ENCODE measurements at places on chromosomes 11 and 22.

- no peak for DNase-seq
Observed at GRCh38 chr11:44811841-44812448, 85.2 kb downstream of the TSPAN18 start.

DNA sequence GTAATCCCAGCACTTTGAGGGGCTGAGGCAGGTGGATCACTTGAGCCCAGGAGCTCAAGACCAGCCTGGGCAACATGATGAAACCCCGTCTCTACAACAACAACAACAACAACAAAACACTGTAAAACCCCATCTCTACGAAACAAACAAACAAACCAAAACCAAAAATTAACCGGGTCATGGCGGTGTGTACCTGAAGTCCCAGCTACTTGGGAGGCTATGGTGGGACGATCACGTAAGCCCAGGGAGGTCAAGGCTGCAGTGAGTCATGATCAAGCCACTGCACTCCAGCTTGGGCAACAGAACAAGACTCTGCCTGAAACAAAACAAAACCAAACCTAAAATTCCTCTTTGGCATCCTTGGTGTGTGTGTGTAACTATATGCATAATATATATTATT lies 7.0 kb upstream of the POLA2 start:
- DNase-seq, result no peak

- DNase-seq, result no peak
Observed at GRCh38 chr11:46345131-46345597, 2.1 kb upstream of the DGKZ start.

- DNase-seq, result no peak
Observed at GRCh38 chr11:113494021-113494420, 18.8 kb upstream of the DRD2 start.

- DNase-seq, result no peak
Observed at GRCh38 chr11:1520209-1520662, 33.7 kb upstream of the MOB2 start.

- no peak for DNase-seq
Observed at GRCh38 chr22:45529971-45530575, 27.4 kb downstream of the FBLN1 start.

DNA sequence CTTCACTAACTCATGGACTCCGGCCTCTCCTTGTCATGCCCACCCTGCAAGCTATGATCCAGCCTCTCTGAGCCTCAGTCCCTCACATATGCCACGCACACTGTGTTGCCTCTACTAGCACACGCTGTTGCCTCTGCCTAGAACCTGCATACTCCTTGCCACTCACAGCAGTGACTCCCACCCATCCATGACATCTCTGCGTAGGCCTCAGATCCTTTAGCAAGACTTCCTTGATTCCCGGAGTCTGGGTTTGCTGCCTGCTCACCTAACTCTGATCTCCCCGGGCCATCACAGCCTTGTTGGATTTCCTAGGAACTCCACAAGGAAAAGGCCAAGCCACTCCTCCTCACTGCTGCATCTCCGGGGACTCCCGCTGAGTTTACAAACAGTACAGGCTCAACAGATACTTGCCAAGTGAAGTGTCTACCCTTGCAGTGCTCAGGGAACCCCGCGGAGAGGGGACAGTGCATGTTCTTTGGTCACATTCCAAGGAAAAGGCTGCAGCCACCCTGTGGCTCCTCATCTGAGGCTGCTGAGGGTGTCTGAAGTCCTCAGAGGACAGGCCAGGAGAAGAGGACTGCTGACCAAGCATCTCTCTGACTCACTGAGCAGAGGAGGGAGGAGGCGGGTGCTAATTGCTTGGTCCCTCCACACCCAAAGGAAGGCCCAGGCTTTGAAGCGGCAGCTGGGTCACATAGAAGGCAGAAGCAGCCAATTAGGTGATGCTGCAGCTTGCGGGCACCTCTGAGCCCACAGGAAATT lies 42.4 kb upstream of the NAV2 start:
- no peak for DNase-seq

DNA sequence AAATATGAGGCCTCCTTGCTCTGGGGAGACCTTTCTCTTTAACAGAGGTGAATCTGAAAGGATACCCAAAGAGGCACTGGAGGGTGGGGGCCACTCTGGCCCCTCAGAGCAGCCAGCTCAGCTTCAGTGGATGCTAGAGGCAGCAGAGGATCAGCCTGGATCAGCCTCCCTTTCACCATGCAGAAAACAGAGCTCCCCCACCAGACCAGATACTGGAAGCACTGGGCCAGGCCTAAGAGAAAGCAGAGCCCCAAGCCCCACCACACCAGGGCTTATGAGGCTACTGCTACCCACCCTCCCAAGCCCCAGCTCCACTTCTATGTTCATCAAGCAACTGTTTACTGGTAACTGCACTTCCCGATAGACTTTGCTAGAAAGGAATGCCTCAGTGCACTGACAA lies 4.0 kb upstream of the SLC43A3 start:
- no peak for DNase-seq

- no peak for DNase-seq
Observed at GRCh38 chr11:85723088-85723487, 37.1 kb upstream of the CCDC89 start.

DNA sequence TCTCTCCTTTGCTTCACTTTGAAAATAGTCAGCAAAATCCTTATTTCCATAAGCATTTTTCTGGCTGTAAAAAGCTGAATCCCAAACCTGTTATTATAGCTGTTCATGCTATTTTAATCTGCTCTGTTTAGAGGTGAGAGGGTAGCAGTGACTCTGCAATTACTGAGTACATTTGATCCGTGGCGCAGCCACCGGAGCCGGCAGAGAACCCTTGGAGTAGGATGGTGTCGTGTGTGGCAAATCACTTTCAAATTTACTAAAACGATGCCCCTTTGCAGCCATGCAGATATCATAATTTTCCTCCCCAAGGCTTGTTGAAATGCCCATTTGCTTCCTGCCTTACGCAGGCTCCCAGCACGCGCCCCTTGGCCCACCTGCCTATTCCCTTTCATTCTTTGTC lies 69.6 kb downstream of the ZBTB16 start:
- DNase-seq, result no peak

DNA sequence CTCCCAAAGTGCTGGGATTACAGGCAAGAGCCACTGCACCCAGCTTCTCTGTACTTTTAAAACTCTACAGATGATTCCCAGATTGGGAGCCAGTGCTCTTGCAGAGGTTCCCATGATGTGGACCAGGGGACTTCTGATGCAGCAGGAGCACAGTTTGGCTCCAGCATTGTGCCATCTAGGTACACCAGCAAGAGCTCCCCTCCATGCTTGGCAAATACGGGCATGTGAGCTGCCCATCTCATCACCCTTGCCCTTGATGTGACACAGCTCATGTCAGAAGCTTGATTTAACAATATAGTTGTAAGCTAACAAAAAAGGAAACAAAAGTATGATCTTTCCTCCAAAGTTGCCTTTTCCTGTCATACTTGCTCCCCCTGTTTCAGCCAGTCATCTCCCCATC lies 28.7 kb downstream of the SNU13 start:
- no peak for DNase-seq

DNA sequence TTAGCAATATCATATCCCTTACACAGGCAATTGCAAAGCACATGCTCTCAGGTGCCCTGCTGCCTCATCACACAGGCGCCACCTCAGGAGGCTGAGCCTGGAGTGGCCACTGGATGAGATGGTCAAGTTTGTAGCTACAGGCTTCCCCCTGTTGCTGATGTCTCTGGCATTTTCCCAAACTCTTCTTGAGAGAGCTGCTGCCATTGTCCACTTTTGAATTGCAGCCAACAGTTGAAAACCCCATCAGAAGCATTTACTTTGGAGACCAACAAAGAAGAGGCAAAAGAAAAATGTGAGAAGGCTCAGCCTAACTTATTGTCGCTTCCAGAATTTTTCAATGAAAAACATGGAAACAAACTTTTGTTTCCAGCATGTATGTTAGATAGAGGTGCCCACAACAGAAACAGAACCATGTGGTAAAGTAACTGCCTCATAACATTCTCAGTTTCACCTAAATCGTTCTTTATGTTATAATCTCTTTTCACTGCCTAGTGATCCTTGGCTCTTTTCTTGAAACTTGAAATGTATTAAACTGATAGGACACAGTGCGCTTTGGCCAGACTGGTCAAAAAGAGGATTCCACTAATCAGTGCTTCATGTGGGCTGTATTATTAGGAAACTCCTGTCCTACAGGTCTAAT lies 47.6 kb upstream of the OR8B8 start:
- DNase-seq, result no peak

DNA sequence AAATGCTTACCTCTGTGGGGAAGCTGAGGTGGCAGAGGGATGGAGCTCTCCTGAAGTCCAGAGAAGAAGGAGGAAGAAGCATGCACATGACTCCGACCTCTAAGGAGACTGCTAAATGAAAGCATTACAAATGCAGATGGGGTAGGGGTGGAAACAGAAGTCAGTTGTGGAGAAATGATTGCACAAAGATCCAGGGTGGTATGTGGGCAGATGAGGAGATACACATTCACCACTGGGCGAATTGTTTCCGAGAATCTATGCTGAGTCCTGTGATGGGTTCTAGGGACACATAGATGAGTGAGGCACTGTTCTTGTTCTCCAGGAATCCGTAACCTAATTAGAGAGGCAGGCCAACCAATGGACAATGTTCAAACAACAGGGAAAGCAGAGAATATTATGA lies 188.9 kb upstream of the ZBED5 start:
- DNase-seq, result no peak

DNA sequence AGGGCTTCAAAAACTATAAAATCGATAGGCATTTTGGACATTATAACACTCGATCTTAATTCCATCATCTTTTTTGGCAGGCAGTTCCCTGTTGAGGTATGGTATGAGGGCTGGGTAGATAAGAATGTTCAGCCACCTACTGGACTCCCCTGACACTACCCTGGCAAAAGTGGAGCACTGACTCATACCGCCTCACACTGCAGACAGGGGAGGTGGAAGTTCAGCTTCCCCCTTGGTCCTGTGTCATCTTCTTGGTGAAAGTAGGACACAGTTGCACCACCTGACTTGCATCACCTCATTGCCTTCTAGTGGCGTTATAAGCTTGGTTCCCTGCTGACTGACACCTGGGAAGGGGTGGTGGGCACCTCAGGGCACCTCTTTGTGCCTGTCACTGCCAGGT lies 30.4 kb downstream of the PAAF1 start:
- no peak for DNase-seq

DNA sequence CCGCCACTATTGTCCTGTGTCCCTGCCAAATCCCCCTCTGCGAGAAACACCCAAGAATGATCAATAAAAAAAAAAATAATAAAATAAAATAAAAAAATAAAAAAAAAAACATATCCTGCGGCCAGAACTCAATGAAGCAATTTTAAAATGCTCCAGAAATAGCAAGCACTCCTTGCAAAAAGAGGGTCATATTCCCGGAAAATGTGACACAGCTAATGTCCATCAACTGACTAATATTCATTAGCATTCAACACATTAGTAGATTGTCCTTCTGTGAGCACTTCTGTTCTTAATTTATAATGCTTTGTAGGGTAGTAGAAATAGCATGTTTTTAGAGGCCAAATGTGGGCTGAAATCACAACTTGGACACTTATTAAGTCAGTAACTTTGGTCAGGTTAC lies 252.3 kb upstream of the SESN3 start:
- DNase-seq, result no peak

DNA sequence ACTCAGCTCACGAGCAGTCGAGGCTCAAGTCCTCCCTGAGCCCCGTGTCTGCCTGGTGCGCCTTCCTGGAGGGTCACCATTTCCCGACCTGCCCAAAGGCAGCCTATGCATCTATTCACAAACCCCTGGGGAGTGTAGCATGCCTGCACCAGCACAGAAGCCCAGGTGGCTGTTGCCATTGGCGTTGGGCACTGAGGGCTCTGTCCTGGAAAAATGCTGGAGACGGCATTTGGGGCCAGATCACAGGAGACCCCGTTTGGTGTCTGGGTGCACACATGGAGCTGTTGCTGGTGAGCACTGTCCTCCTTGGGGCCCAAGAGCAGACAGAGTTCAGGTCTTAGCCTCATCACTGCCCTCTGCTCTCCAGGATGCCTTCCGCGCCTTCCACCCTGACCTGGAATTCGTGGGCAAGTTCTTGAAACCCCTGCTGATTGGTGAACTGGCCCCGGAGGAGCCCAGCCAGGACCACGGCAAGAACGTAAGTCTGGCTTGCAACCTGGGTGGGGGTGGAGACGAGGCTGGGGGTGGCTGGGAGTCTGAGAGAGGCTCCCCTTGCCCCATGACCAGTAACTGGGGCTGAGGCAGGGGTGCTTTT lies 9.4 kb downstream of the FADS2 start:
- DNase-seq, result no peak

DNA sequence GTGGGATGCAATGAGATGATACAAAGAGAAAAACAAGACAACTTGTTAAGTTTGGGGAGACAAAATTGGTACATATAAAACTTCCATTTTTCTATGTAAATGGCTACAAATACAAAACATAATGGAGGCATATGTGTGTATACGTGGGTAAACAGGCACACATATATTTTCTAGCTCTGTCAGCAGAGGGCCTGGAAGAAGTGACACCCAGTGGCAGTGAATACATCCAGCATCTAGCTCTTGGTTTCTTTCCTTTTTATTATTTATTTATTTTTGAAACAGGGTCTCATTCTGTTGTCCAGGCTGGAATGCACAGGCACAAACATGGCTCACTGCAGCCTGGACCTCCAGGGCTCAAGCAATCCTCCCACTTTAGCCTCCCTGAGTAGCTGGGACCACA lies 5.0 kb upstream of the RASL10A start:
- DNase-seq, result no peak

- no peak for DNase-seq
Observed at GRCh38 chr11:126525216-126525615, 169.7 kb downstream of the ST3GAL4 start.

GRCh38 chr11:76672431-76673175 lies 2.1 kb upstream of the LRRC32 start:
- no peak for DNase-seq

- no peak for DNase-seq
Observed at GRCh38 chr11:77470504-77470903, 3.4 kb downstream of the PAK1 start.
